T-helper 17 cell (primary cell): ENCODE measurements at places on chromosomes 5 and 9.
A peak's percentile ranks its signal among the peaks of the same experiment; 100 is the strongest.

GRCh38 chr9:89564346-89564878 lies 40.4 kb upstream of the GADD45G start:
- H3K36me3 ChIP-seq = no peaks in the 10 kb centered on the region
- H3K4me1 ChIP-seq = no peaks in the 10 kb centered on the region
- H3K4me3 ChIP-seq = no peak overlapping the region
- DNase-seq = no peak

GRCh38 chr5:148626081-148626613 lies 28.2 kb downstream of the HTR4 start:
- H3K36me3 ChIP-seq = peaks cover 10% of the 10 kb centered on the region
- no peak for DNase-seq
- no peak overlapping the region for H3K27ac ChIP-seq
- peaks cover 29% of the 10 kb centered on the region for H3K27me3 ChIP-seq
- peaks cover 13% of the 10 kb centered on the region for H3K4me1 ChIP-seq
- no peak overlapping the region for H3K4me3 ChIP-seq

DNA sequence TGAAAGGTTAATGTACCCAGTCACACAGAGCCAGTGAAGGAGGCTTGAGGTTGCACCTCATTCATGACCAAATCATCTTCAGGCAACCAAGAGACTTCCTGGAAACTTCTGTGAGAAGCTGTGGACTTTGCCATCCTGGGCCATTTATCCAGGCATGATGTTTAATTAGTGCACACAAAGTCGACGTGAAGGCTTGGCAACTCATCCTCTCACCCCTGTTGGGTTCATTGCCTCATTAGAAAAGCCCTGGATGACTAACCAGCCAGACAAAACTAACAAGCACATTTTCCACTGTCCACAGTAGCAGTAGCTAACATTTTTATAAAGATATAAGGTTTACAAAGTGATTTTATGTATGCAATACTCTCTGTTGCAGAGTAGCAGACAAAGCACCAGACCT lies 65.7 kb upstream of the ZNF462 start:
- no peaks in the 10 kb centered on the region for H3K27me3 ChIP-seq
- no peaks in the 10 kb centered on the region for H3K36me3 ChIP-seq
- H3K27ac ChIP-seq = no peak overlapping the region
- H3K4me3 ChIP-seq = no peak overlapping the region
- H3K4me1 ChIP-seq = no peaks in the 10 kb centered on the region
- no peak for DNase-seq

DNA sequence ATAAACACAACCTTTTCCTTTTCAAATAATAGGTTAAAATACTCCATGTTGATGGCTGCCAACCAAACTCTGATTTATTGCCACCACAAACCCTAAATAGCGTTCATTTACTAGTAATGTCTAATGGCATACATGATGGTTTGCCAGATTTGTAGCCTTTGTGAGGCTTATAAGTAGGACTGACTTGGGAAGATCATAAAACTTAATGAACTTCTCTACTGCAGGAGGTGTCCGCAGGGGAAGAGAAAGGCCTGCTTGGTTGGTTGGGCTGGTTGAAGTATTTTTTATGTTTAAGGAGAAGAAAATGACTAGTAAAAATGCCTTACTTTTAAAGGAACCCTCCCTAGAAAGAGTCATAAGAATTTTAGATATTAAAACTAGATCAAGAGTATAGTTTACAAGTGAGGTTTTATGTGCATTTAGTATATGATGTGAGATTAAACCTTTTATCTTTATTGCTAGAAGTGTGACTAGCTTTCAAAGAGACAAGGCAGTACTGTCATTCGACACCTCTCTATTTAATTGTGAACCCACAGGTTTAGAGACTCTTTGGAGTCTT lies 5.0 kb downstream of the PBX3 start:
- no peak overlapping the region for H3K27ac ChIP-seq
- H3K36me3 ChIP-seq = no peaks in the 10 kb centered on the region
- H3K4me1 ChIP-seq = peaks cover 18% of the 10 kb centered on the region
- DNase-seq = no peak

DNA sequence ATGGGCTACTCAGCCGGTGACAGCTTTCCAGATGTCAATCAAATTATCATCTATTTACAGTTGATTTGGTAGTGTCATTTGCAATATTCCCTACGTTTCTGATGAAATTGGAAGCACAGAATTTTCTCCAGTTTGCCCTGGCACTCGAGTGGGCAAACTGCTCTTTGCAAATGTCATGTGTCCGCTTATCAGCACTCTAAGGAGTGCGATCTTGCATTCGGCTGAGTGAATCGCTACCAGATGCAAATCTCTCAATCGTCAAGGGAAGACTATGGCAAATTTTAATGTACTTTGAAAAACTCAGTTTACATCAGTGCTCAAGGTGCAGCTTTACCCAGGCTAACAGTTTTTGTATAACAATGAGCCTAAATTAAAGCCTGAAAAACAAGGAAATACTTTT lies 66.8 kb downstream of the BNC2 start:
- no peak overlapping the region for H3K27ac ChIP-seq
- DNase-seq = no peak
- no peaks in the 10 kb centered on the region for H3K4me1 ChIP-seq
- no peaks in the 10 kb centered on the region for H3K27me3 ChIP-seq

DNA sequence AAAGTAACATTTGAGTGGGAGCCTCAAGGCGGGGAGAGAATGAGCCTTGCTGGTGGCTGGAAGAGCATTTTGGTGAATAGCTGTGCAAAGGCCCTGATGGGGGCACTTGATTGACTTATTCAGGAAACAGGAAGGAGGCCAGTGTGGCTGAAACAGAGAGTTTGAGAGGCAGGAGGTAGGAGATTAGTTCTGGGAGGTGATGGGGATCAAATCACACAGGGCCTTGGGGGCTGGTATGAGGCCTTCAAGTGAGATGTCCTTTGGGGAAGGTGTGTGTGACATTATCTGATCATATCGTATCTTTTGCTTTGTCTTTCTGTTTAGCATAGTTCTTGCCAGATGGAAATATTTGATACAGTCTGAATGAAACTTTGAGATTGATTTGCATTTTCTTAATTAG lies 172.3 kb downstream of the TENT4A start:
- H3K4me3 ChIP-seq = no peak overlapping the region
- no peak overlapping the region for H3K27ac ChIP-seq
- H3K27me3 ChIP-seq = no peaks in the 10 kb centered on the region
- DNase-seq = no peak
- H3K36me3 ChIP-seq = no peaks in the 10 kb centered on the region
- no peaks in the 10 kb centered on the region for H3K4me1 ChIP-seq

DNA sequence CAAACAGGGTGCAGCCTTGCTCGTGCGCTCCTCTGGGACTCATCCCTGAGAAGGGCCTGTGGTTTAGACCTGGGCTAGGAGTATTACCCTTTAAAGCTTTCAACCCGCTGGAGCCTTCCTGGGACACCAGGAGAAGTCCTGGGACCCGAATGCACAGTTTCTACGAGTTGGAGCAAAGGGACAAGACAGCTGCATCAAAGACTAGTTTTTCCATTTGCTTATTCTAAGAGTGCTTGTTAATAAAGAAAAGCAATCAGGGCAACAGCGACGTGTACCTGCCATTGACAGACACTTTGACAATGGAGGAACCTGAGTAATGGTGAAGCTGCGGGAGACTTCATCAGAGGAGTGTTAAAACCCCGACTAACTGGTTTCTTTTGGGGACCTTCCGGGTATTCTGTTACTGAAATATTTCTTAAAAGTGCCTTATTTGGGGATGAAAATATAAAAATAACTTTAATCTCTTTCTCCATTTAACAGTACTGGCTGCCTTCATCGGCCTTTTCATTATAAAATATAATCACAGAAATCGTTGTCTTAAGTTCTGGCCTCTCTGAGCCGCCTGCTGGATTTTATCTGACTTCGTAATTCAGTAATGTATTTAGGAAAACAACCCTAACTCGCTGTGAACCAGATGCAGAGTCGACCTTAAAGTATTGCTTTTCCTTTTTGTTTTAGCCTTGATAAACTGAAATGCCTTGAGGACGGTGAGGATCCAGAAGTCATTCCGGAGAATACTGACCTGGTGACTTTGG lies 732 bp downstream of the SNAPC3 start:
- H3K4me3 ChIP-seq = peak overlapping the region; percentile 91
- peaks cover 4% of the 10 kb centered on the region for H3K36me3 ChIP-seq
- H3K27ac ChIP-seq = peak overlapping the region; percentile 96
- H3K4me1 ChIP-seq = peaks cover 30% of the 10 kb centered on the region
- peaks cover 5% of the 10 kb centered on the region for H3K27me3 ChIP-seq

DNA sequence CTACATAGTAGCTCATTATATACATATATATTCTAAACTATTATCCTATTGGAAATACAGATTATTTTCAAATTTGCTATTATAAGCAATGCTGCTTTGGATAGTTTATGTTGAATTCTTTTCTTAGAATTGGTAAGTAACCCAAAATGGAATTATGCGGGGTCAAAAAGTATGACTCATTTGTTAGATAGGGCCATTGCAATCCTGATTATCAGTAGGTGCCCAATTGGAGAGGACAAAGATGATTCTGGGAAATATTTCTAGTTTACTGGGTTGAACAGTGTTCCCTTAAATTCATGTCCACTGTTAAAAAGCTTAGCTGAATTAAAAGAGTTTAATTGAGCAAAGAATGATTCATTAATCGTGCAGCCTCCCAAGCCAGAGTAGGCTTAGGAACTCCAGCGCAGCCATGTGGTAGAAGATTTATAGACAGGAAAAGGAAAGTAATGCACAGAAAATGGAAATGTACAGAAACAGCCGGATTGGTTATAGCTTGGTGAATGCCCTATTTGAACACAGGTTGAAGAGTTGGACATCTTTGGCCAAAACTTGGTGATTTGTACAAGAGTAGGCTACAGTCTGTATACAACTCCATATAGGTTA lies 81.8 kb downstream of the GDNF start:
- H3K4me1 ChIP-seq = no peaks in the 10 kb centered on the region
- H3K4me3 ChIP-seq = no peak overlapping the region
- H3K27ac ChIP-seq = no peak overlapping the region
- peaks cover 2% of the 10 kb centered on the region for H3K36me3 ChIP-seq
- DNase-seq = no peak

DNA sequence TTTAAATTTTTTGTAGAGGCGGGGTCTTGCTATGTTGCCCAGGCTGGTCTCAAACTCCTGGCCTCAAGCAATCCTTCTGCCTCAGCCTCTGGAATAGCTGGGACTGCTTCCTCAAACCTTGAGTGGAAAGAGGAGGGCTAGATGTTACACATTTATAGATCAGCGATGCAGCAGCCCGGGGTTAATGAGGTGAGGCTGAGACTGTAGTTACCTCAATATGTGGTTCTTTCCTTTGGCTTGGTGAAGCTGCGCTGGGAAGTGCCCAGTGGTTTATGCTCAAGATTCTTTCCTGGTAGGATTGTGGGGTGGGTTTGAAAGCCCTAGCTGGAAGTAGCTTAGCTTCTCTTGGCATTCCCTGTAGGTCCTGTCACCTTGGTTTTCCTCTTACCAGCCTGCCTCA lies 22.5 kb downstream of the ZNF618 start:
- peaks cover 11% of the 10 kb centered on the region for H3K27me3 ChIP-seq
- H3K4me3 ChIP-seq = no peak overlapping the region
- no peak for DNase-seq
- no peaks in the 10 kb centered on the region for H3K36me3 ChIP-seq
- H3K27ac ChIP-seq = no peak overlapping the region
- peaks cover 2% of the 10 kb centered on the region for H3K4me1 ChIP-seq

- H3K4me3 ChIP-seq = no peak overlapping the region
- H3K27me3 ChIP-seq = no peaks in the 10 kb centered on the region
- DNase-seq = no peak
- no peak overlapping the region for H3K27ac ChIP-seq
- peaks cover 18% of the 10 kb centered on the region for H3K36me3 ChIP-seq
- peaks cover 6% of the 10 kb centered on the region for H3K4me1 ChIP-seq
Observed at GRCh38 chr5:80865551-80865950, 94.6 kb upstream of the RASGRF2 start.

DNA sequence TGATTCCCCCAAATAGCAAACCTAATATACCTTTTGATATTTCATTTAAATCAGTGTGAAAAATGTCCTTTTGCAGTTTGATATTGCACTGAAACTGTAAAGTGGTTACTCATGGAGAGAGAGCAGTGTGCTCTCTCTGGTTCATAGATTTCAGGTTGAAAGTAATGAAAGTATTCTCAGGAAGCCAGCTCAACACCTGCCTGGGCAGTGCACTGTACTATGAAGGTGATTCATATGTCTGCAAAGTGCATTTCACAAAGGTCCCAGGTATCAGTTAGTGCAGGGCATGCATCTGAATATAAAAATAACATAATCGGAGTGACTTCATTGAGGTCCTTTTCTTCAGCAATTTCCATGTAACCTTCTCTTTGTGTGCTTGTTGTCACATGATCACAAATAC lies 274.3 kb downstream of the CDH18 start:
- H3K27me3 ChIP-seq = no peaks in the 10 kb centered on the region
- DNase-seq = no peak
- no peak overlapping the region for H3K27ac ChIP-seq
- H3K4me1 ChIP-seq = no peaks in the 10 kb centered on the region

- H3K4me3 ChIP-seq = no peak overlapping the region
- H3K36me3 ChIP-seq = peaks cover 2% of the 10 kb centered on the region
- no peak overlapping the region for H3K27ac ChIP-seq
- H3K4me1 ChIP-seq = peaks cover 4% of the 10 kb centered on the region
- H3K27me3 ChIP-seq = peaks cover 18% of the 10 kb centered on the region
- DNase-seq = no peak
Observed at GRCh38 chr9:21477466-21477865, 4.6 kb downstream of the IFNE start.

- H3K4me3 ChIP-seq = no peak overlapping the region
- H3K27me3 ChIP-seq = peaks cover 33% of the 10 kb centered on the region
- no peak for DNase-seq
- no peak overlapping the region for H3K27ac ChIP-seq
Observed at GRCh38 chr5:112239996-112240395, 179.1 kb downstream of the EPB41L4A start.

DNA sequence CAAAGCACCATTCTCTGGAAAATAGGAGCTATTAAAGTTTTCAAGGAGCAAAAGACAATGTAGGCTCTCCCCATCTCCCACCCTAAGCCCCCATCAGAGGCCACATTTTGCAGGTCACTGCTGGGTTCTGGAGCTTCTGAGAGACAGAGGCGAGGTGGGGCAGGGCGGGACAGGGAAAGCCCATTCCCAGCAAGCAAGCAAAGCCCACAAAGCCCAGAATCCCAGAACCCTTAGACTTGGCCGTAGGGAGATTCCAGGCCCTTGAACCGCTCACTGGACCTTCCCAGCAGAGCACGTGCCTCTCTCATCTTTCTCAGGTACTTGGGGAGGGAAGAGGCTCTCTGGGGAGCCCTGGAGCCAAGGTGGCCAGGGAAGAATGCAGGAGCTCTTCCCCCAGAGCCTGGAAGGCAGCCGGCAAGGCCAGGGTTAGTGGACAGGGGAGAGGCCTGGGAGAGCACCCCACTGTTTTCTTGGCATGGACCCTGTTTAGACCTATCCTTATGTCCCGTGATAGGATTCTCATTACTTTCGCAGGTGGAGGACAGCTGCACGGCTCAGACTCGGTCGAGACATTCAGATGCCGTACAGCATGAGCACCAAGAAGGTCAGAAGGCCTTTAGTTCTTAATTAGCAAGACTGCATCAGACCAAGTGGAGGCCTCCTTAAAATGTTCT lies 52.4 kb downstream of the ZNF354C start:
- H3K4me1 ChIP-seq = no peaks in the 10 kb centered on the region
- no peaks in the 10 kb centered on the region for H3K27me3 ChIP-seq
- no peak overlapping the region for H3K4me3 ChIP-seq
- DNase-seq = no peak

- DNase-seq = no peak
- H3K36me3 ChIP-seq = no peaks in the 10 kb centered on the region
- no peak overlapping the region for H3K4me3 ChIP-seq
- H3K4me1 ChIP-seq = peaks cover 27% of the 10 kb centered on the region
Observed at GRCh38 chr5:132083071-132083678, 9.6 kb downstream of the CSF2 start.

- peaks cover 99% of the 10 kb centered on the region for H3K27me3 ChIP-seq
- H3K4me3 ChIP-seq = no peak overlapping the region
- DNase-seq = no peak
- H3K36me3 ChIP-seq = peaks cover 8% of the 10 kb centered on the region
- H3K4me1 ChIP-seq = peaks cover 24% of the 10 kb centered on the region
Observed at GRCh38 chr5:88688156-88688983, 194.6 kb downstream of the MEF2C start.
